ENCODE measurements at places on chromosomes 5 and 9.

DNA sequence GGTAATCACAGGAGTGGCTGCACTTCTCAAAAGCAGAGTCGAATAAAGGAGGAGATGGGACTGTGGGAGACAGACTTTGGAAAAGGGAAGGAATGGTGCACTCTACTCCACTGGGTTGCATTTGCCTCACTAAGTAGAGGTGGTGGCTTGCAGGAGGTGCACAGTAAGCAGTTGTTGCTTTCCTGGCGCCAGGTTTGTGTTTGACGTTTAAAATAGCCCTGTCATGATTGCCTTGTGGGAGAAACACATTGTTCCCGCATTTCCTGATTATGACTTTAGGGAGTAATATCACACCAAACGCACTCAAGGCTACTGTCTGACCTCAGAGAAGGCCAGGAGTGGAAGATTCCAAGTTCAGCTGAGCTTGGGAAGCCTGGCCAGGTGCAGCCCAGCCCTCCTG is 36.7 kb downstream of the DMRT1 start:
- no peaks in the 10 kb centered on the region for H3K36me3 ChIP-seq
- no peaks in the 10 kb centered on the region for H3K4me1 ChIP-seq
- H3K27ac ChIP-seq: no peak overlapping the region
- no peak overlapping the region for H3K4me3 ChIP-seq
- H3K27me3 ChIP-seq: peaks cover 12% of the 10 kb centered on the region
- no peak for DNase-seq

DNA sequence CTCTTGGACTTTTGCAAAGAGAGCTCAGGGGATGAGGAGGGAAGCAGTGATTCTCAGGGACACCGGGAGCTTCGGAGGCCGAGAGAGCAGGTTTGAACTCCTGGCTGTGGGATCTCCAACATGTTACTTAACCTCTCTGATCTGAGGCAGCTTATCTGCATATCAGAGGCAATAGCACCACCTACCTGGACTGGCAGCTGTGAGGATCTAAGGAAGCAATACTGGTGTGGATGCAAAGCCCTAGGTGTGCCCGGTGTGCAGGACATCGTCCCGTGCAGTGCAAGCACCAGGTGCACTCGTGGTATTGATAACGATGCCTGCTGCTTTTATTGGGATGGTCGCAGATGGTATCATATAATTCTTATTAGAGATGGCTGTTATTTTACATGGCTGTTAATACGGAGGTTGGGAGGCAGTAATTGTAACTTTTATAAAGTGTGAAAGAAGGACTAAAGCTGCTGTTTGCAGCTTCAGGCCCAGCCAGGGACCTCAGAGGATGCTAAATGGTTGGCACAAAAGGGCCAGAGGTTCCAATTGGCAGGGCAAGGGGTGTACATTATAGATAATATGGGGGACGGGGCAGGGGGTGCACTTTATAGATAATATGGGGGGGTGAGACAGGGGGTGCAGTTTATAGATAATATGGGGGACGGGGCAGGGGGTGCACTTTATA is 14.9 kb downstream of the COL5A1 start:
- DNase-seq: no peak
- peaks cover 2% of the 10 kb centered on the region for H3K27me3 ChIP-seq
- no peaks in the 10 kb centered on the region for H3K4me1 ChIP-seq
- no peaks in the 10 kb centered on the region for H3K36me3 ChIP-seq

GRCh38 chr5:3827624-3828023 is 232.0 kb downstream of the IRX1 start:
- DNase-seq: no peak
- H3K36me3 ChIP-seq: no peaks in the 10 kb centered on the region

GRCh38 chr9:131727795-131728545 is 11.9 kb downstream of the RAPGEF1 start:
- H3K36me3 ChIP-seq: peaks cover 3% of the 10 kb centered on the region
- H3K4me1 ChIP-seq: peaks cover 63% of the 10 kb centered on the region
- peak overlapping the region; percentile 94 for H3K27ac ChIP-seq
- no peaks in the 10 kb centered on the region for H3K27me3 ChIP-seq

GRCh38 chr9:126915281-126915816 is 767 bp downstream of the RALGPS1 start:
- DNase-seq: peak; percentile 53
- H3K4me3 ChIP-seq: peak overlapping the region; percentile 80
- peaks cover 6% of the 10 kb centered on the region for H3K36me3 ChIP-seq
- H3K27me3 ChIP-seq: peaks cover 4% of the 10 kb centered on the region
- peak overlapping the region; percentile 69 for H3K27ac ChIP-seq
- H3K4me1 ChIP-seq: peaks cover 5% of the 10 kb centered on the region

DNA sequence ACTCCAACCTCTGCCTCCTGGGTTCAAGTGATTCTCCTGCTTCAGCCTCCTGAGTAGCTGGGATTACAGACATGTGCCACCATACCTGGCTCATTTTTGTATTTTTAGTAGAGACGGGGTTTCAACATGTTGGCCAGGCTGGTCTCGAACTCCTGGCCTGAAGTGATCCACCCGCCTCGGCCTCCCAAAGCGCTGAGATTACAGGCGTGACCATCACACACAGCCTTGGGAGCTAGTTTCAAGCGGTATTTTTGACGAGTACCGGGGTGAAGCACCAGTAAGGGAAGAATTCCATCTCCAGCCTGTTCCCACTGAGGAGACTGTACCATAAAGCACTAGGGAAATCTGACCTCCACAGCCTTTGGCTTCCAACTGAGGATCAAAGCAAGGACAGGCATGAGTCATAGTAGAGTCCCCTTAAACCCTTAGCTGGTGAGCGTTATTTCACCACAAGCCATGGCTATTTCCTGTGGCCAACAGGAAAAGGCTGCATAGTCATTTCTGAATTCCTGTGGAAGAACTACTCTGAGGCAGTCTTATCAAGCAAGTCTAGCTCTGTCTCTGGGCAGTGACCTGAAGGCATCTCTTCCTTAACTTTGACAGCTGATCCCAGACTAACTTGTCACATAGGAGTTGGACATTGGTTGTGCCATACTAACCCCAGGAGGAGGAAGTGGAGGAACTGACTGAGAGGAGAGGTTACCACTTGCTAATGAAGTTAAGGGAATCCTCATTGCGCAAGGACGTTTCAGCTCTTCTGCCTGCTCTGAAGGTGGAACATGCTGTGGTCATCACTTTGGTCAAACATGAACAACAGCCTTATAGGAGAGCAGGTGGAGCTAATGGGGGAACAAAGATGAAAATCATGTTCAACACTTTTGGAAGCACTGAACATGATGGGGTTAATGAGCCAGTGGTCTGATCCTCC is 85.8 kb upstream of the DMRT1 start:
- peaks cover 8% of the 10 kb centered on the region for H3K4me1 ChIP-seq
- H3K4me3 ChIP-seq: no peak overlapping the region
- H3K27ac ChIP-seq: no peak overlapping the region
- no peaks in the 10 kb centered on the region for H3K36me3 ChIP-seq
- H3K27me3 ChIP-seq: peaks cover 10% of the 10 kb centered on the region

DNA sequence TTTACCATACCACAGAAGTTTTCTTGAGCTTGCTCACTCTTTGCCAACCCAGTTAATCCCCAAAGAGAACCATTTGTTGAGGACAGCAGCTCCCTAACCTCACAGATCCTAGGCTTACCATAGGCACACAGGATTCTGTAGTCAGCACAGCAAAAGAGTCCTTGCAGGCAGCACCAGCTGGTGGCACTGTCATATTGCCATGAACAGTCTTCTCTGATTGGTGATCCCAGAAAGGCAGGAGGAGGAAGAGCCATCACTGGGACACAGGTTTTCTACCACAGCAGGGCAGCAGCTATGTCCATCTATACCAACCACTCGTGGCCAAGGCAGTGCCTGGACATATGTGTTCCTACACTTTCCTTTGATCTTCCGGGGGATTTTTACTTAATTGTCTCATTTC is 297.1 kb upstream of the CD180 start:
- no peaks in the 10 kb centered on the region for H3K36me3 ChIP-seq
- H3K4me3 ChIP-seq: no peak overlapping the region
- no peaks in the 10 kb centered on the region for H3K4me1 ChIP-seq
- H3K27me3 ChIP-seq: no peaks in the 10 kb centered on the region
- no peak overlapping the region for H3K27ac ChIP-seq

- no peak for DNase-seq
- H3K27me3 ChIP-seq: peaks cover 21% of the 10 kb centered on the region
- H3K36me3 ChIP-seq: peaks cover 3% of the 10 kb centered on the region
- peaks cover 7% of the 10 kb centered on the region for H3K4me1 ChIP-seq
- H3K27ac ChIP-seq: no peak overlapping the region
- no peak overlapping the region for H3K4me3 ChIP-seq
Measured at GRCh38 chr9:842635-843426, 1.3 kb downstream of the DMRT1 start.

- H3K36me3 ChIP-seq: peaks cover 57% of the 10 kb centered on the region
- H3K27me3 ChIP-seq: no peaks in the 10 kb centered on the region
- no peaks in the 10 kb centered on the region for H3K4me1 ChIP-seq
Measured at GRCh38 chr9:98751210-98751609, 42.5 kb upstream of the GABBR2 start.

DNA sequence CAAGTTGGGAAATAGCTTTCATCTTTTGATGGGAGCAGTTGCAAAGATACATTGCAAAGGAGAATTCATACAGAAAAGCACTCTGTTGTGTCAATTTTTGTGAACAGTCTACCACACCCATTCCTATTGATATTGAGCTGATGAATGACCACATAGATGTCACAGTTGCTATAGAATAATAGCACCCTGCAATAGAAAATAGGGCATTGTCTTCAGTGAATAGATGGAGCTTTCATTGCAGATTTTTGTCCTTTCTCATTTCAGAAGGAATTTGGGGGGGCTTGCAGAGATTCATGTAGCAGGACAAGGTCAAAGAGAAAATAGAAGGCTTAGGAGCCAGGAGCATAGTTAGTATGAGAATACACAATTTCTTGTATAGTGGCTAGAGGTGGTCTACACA is 237.9 kb downstream of the TMEM38B start:
- peaks cover 2% of the 10 kb centered on the region for H3K27me3 ChIP-seq
- H3K4me3 ChIP-seq: no peak overlapping the region
- no peak overlapping the region for H3K27ac ChIP-seq
- no peaks in the 10 kb centered on the region for H3K4me1 ChIP-seq

- no peak overlapping the region for H3K27ac ChIP-seq
- no peaks in the 10 kb centered on the region for H3K36me3 ChIP-seq
- DNase-seq: no peak
Measured at GRCh38 chr9:81305561-81306182, 383.7 kb downstream of the TLE1 start.

DNA sequence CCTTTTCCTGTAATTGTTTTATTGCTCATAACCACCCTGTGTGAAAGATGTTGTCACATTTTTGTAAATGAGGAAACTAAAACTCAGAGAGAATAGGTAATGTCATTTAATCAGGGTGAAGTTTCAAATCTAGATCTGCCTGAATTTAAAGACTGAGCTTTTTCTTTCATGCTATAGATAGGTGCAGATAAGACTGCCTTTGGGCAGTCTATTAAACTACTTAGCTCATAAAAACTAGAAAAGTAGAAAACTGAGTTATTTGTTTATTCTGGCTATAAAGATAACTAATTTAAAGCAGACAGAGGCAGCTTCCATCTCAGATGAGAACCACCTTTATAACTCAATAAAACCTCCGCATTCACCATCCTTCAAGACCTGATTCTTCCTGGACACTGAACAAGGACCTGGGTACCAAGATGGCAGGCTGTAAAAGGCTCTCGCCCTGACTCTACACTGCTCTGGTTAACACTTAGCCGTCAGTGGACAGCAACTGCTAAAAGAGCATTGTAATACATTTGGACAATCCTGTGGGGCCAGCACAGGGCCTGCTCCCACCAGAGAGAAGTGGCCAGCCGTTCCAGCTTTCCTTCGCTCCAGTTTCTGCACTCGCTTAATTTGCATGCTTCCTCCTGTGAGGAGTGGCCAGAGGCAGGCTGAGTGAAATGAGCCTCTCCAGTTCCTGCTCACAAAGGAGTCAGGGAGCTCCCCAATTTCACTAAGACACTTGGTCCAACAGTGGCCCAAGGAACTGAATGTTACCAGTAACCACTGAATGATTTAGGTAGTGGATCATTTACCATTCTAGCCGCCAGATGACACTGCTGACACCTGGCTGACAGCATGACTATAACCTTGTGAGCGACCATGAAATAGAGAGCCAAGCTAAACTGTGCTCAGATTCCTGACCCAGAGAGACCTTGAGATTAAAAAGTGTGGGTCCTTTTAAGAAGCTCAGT is 566.4 kb downstream of the EFNA5 start:
- no peak overlapping the region for H3K4me3 ChIP-seq
- H3K27me3 ChIP-seq: no peaks in the 10 kb centered on the region
- no peak for DNase-seq
- no peaks in the 10 kb centered on the region for H3K36me3 ChIP-seq

DNA sequence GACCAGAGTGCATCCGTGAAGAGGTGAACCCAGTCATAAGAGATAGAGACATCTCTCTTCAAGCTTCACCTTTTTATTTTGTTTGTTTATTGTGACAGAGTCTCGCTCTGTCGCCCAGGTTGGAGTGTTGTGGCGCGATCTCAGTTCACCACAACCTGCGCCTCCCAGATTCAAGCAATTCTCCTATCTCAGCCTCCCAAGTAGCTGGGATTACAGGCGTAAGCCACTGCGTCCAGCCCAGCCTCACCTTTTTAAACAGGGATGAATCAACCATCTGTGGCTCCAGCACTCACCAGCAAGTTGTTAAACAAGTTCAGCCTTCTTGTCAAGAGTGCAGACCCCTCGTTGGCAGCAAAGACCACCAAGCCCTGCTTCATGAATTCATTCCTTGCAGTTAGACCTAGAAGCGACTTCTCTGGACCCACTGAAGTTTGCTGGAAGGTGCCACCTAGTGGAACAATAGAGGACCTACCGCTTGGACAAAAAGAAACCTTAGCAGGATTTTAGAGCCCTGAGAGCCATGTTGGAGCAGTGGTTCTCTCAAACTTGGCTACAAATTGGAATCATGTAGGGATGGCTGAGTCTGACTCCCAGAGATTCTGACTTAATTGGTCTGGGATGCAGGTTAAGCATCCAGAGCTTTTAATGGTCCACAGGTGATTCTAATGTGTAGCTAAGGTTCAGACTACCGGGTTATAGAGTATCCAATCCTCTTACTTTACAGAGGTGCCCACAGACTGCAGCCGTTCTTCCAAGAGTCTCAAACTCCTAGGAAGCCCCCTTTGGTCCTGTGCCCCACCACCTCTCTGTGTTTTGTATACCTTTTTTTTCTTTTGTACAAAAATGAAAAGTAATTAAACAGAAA is 10.5 kb upstream of the GALNT10 start:
- H3K36me3 ChIP-seq: no peaks in the 10 kb centered on the region
- no peak for DNase-seq
- peaks cover 3% of the 10 kb centered on the region for H3K27me3 ChIP-seq
- no peak overlapping the region for H3K27ac ChIP-seq
- no peak overlapping the region for H3K4me3 ChIP-seq

GRCh38 chr5:142841511-142842265 is 71.5 kb downstream of the ARHGAP26 start:
- DNase-seq: no peak
- no peaks in the 10 kb centered on the region for H3K36me3 ChIP-seq
- H3K27ac ChIP-seq: no peak overlapping the region

Data from memory B cell (primary cell).